Foreskin keratinocyte (primary cell): ENCODE measurements at places on chromosomes 2 and 18. TPM values are rescaled to one million over a fixed set of nuclear protein-coding genes. Genes with fewer than 3 reads are reported as not detected.

COL5A2 gene
- total RNA-seq, result 16.8 and 22.7 TPM in 2 replicates

- DNase-seq, result peak; percentile 49
Measured at GRCh38 chr2:233867993-233868532, at the start of gene MSL3B. Gene MSL3B, minus strand, starts transcription at chr2:233868386.

GRCh38 chr2:106159866-106160785, 34.0 kb downstream of the UXS1 start:
- no peak for DNase-seq

ZNF385B gene
- 0.42 and 0.44 TPM in 2 replicates for total RNA-seq

HOXD9 gene
- 0.14 and 0.37 TPM in 2 replicates for total RNA-seq
